ENCODE measurements at places on chromosomes 3 and 15.

GRCh38 chr15:63244976-63245645, 32.3 kb upstream of the APH1B start:
- DNase-seq = peak; percentile 27

DNA sequence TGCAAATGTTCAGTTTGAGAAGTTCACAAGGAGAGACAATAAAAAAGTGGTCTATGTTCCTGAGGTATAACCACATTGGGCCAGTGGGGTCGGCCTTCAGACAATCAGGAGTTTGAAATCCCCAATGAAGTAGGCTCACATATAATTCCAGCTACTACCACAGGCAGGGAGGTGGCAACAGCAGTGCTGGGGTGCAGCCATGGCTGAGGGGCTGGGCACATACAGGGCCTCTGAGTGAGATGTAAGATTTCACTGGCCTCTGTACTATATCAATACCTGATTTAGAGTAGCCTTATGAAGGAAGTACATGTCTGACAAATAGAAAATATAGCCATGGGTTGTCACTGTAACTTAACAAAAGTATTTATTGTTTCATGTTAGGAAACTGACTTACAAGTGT, 402.2 kb downstream of the TBC1D5 start:
- no peak for DNase-seq

GRCh38 chr3:193805448-193805847, 212.4 kb downstream of the OPA1 start:
- no peak for DNase-seq

GRCh38 chr3:62167566-62168262, 205.6 kb downstream of the FEZF2 start:
- no peak for DNase-seq

DNA sequence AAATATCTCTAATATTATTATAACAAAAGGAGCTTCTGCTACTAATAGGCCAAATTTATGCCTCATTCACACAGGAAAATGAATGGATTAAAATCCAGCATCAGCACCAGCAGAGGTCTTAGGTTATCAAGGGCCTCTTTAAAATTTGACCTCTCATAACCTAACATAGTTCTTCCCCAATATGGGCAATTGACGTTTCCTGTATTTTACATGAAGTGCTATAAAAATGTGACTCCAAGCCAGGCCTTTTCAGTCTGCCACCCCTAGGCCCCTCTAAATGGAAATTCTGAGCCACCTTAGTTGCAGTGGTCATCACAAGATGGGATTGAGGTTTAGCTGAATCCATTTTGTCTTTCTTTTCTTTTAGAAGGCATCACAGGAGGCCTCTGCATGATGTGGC, 70.1 kb downstream of the CASR start:
- DNase-seq = no peak

DNA sequence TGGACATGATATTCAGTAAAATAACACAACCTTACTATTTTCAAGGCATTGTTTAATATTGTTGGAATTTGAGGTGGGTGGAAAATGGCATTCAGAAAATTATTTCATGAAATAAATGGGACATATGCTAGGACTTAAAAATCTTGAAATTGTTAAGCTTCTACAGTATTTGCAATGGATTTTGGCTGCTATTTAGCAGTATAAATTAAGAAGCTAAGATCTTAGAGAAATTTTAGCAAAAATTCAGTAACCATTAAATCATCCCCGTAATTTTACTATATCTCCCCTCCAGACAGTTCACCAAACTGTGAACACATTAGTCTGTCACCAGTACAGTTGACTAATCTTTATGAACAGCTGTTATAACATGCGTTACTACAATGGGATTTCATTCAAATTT, 8.2 kb downstream of the DIPK2A start:
- DNase-seq = no peak

GRCh38 chr3:192091831-192092230, 630.9 kb downstream of the PYDC2 start:
- DNase-seq = no peak

DNA sequence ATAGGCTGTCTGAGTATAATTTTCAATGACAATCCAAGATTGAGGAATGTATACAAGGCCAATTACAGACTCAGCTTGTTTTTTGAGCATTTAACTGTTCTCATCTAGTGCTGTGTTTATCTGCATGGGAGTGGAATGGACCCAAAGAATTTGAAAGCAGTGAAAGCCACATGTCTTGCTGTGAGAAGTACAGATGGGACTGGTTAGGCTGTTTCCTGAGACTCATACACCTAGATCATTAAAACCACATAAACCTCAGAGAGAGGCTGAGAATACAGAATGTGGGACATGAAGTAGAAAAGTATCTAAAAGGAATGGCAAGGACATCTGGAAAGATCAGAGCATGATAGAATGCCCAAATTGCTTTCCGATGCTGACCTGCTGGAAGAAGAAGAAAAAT, 224.6 kb downstream of the NLGN1 start:
- no peak for DNase-seq

- no peak for DNase-seq
Measured at GRCh38 chr15:88323468-88323867, 66.9 kb upstream of the NTRK3 start.

DNA sequence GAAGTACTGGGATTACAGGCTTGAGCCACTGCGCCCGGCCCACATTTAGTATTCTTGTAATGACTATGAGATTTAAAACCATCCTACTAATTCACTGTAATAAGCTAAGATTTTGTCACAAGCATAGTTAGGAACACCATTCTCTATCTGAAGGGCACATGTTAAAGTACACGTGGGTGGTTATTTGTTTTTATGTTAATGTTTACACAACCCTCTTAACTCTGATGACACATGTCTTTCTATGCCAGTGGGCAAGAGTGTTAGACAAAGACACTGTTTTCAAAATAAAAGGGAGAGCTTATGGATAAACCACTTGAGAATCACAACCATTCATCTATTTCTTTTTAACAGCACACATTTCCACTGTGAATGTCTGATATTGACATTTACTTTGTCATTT, 537.6 kb upstream of the IL12A start:
- no peak for DNase-seq

GRCh38 chr3:140341817-140342403, 336.0 kb upstream of the TRIM42 start:
- no peak for DNase-seq

- no peak for DNase-seq
Measured at GRCh38 chr3:176814285-176814684, 383.0 kb downstream of the TBL1XR1 start.

DNA sequence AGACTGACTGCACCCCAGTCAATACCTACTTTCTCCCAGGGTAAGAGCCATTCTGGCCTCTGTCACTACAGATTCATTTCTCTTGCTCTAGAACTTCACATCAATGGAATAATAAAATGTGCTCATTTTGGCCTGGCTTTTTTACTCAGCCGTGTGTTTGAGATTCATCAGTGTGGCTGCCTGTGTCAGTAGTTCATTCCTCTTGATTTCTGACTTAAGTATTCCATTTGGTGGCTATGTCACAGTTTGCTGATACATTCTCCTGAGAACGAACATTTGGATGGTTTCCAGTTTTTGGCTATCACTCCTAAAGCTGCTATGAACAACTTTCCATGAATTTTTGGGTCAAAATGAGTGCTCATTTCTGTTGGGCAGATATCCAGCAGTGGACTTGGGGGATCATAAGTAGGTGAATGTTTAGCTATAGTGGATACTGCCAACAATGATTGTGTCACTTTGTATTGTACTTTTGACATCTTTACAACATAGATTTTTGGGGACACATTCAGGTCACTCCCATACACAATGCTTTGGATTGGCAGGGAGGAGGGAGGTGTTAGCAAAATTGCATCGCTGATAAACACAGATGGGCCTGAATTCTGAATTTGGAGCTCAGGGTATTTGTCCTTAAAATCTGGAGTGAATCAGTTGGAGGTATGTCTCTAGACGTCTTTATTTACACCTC, 19.8 kb upstream of the FAM107A start:
- no peak for DNase-seq

- no peak for DNase-seq
Measured at GRCh38 chr3:158483701-158484235, 87.2 kb upstream of the MLF1 start.

- DNase-seq = no peak
Measured at GRCh38 chr15:71820127-71820526, 9.8 kb downstream of the NR2E3 start.

DNA sequence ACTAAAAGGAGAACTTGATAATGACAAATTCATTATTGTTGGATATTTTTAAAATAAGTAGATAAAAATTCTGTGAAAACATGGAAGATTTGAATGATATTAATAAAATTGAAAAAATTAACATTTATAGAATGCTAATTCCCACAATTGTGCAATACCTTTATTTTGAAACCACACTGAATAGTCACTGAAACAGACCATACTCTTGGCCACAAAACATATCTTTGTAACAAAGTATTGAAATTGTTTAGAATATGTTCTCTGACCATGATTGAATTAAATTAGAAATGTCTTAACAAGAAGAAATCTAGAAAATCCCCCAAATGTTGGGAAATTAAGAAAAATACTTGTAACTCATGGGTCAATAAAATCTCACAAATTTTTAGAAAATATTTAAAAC, 49.2 kb downstream of the ARHGAP11B start:
- no peak for DNase-seq

DNA sequence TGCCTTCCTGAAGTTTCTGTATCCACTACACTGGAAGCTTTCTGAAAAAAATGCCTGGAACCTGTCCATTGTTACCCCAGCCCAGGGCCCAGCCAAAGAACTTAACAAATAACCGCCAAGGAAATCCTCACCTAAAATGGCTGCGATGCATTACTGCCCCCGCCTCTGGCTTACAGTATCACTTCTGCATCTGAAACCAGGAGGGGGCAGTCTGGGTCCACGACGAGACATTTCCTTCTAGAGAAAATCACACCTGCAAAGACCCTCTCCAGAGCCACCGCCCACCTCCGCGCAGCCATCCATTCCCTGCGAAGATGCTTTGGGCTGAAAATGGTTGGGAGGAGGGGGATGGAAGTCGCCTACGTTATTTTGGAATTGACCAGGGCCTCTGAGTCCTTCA, 22.4 kb upstream of the CELF6 start:
- DNase-seq = peak; percentile 45

GRCh38 chr15:101406526-101407195, 82.8 kb downstream of the PCSK6 start:
- no peak for DNase-seq

DNA sequence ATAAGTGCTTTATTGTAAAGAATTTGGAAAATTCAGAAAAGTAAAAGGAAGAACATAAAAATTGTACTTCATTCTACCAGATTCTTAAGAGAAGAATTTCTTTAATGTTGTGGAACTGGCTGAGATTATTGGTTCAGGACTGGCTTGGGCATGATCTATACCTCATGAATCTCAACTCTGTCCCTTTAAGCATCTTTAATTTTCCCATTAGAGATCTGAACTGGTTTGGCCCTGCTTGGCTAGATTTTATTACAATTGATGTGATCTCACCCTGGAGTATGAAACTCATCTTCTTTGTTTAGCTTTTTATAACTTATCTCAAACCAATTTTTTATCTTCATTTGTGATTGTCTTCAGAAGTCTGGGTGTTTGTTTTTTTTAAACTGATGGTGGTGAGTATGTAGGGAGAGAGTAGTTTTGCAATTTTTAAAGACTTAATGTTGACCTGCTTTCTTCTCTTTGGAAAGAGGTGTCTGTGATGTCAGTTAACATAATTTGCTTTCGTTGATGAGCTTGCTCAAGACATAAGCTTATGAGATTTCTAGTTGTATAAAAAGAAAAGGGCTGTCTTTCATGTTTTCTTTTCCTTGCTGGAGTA, 61.9 kb downstream of the ZNF609 start:
- no peak for DNase-seq

GRCh38 chr3:138432576-138433240, 1.7 kb upstream of the ESYT3 start:
- no peak for DNase-seq

GRCh38 chr3:163773136-163773535, 1305.2 kb downstream of the SI start:
- no peak for DNase-seq

GRCh38 chr15:100308608-100309007, 33.2 kb downstream of the ADAMTS17 start:
- DNase-seq = no peak

GRCh38 chr3:113844622-113845222, 6.1 kb downstream of the GRAMD1C start:
- DNase-seq = no peak

DNA sequence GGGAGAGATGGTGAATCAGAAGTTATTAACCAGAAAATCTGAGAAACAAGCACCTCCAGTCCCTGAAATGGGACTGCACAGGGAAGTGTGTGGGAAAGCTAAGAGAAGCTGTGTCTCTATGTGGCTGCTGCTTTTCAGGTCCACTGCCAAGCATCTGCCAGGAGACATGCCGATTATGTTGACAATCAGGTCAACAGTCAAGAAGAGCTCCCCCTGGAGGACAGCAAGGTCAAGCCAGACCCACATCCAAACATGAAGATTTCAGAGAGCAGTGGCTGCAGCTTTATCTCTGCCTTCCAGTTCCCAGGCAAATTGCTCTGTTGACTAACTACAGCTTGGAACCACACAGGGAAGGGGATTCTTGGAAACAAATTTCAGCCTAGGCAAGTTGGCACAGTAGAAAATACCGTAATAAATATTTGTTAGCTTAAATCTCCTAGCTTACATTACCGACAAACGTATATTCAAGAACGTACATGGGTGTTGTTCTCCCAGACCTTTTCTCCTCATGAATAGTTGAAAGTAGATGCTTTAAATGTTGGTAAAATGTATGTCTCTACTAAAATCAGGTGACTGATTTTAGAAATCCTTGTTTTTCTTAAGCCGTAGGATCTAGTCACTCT, 394.5 kb upstream of the RARB start:
- DNase-seq = no peak

DNA sequence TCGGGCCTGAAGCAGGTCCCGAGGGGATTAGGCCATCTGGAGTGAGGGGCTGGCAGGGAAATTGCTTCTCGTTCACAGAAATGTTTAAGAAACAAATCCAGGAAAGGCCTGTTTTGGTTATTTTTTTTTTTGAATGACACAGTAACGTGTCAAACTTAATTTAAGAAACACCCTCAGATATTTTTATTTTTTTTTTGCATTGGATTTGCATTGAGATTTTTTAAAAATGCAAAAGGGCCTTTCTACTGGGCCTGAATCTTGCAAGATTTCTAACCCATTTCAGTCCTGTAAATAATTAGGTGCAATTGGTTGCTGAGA, 25.0 kb upstream of the KLF13 start:
- no peak for DNase-seq

GRCh38 chr15:68909601-68910100, 20.7 kb upstream of the SPESP1 start:
- no peak for DNase-seq
